ENCODE measurements at places on chromosomes 7 and 10.

GRCh38 chr10:7317786-7318446, 92.9 kb downstream of the SFMBT2 start:
- peak; percentile 51 for DNase-seq

DNA sequence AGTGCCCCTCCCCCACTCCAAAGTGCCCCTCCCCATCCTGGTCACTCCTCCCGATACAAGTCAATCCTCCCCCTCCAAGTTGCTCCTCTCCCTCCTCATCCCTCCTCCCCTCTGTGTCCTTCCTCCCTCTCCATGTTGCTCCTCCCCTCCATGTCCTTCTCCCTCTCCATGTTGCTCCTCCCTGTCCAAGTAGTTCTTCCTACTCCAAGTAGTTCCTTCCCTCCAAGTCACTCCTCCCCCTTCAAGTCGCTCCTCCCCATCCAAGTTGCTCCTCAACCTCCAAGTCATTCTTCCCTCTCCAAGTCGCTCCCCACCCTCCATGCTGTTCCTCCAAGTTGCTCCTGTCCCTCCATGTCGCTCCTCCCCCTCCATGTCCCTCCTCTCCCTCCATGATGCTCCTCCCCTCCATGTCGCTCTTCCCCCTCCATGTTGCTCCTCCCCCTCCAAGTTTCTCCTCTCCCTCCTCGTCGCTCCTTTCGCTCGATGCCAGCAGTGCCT, 8.6 kb upstream of the WBP1L start:
- no peak for DNase-seq

- DNase-seq, result no peak
Measured at GRCh38 chr7:49580000-49580399, 193.4 kb upstream of the VWC2 start.

DNA sequence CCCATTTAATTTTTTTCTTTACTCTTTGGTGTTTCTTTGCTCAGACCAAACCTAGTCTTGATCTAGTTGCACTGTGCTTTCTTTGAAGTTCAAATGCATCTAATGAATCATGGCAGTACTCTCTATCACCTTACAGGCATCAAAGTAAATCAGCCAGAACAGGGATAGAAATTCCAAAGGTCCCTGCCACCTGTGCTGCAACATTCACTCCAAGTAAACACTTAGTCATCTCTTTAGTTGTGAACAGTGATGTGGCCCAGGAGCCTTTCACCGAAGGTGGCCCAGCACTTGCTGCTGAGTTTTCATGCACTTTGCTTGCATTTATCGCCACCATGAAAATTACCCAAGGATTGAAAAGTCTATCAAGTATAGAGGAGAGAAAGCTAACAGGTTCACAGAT, 314.1 kb upstream of the ETV1 start:
- DNase-seq, result no peak

- DNase-seq, result no peak
Measured at GRCh38 chr10:2914741-2915140, 152.6 kb upstream of the PFKP start.

DNA sequence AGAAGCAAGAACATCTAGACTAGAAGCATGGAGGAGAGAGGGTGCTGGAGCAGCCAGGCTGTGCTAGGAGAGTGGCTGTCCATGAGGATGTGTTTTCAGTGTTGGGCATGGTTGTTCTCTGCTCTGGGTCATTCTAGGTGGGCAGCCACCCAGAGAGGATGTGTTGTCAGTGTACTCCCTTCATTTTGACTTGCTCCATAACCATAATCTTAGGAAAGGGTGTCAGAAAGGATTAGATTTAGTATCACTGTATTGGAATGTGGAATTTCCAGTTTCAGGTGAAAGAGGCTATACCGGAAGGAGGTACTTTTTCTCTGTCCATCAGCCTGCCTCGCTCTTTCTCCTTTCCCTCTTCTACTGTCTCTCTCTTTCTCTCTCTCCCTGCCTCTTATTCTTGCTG, 474.5 kb upstream of the PODXL start:
- DNase-seq, result no peak

- DNase-seq, result no peak
Measured at GRCh38 chr7:157306846-157307838, 29.7 kb upstream of the DNAJB6 start.

GRCh38 chr7:88217675-88218428, 2.0 kb downstream of the SRI start:
- peak; percentile 79 for DNase-seq

DNA sequence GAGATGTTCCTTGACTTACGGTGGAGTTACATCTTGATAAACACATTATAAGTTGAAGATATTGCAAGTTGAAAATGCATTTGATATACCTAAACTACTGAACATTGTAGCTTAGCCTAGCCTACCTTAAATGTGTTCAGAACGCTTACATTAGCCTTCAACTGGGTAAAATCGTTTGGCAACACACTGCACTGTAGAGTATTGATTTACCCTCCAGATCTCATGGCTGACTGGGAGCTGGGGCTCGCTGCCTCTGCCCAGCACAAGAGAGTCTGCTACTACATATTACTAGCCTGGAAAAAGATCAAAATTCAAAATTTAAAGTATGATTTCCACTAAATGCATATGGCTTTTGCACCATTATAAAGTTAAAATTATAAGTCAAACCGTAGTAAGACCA, 7.5 kb upstream of the AGR3 start:
- no peak for DNase-seq

DNA sequence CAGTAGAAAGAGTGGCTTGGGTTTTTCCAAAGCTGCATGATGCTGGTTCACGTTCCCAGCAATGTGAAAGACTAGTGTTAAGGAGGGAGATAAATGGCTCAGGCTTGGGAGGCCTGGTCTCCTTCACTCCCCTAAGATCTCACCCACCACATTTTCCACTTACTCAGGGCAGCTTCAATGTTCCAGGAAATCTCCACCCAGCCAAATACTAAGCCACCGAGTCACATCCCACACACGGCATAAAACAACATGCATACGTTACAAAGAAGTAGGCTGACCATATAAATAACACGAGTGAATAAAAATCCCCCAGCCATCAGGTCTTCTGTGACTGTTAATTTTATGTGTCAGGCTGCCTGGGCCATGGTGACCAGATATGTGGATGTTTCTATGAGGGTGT, 303.5 kb downstream of the SFMBT2 start:
- no peak for DNase-seq

DNA sequence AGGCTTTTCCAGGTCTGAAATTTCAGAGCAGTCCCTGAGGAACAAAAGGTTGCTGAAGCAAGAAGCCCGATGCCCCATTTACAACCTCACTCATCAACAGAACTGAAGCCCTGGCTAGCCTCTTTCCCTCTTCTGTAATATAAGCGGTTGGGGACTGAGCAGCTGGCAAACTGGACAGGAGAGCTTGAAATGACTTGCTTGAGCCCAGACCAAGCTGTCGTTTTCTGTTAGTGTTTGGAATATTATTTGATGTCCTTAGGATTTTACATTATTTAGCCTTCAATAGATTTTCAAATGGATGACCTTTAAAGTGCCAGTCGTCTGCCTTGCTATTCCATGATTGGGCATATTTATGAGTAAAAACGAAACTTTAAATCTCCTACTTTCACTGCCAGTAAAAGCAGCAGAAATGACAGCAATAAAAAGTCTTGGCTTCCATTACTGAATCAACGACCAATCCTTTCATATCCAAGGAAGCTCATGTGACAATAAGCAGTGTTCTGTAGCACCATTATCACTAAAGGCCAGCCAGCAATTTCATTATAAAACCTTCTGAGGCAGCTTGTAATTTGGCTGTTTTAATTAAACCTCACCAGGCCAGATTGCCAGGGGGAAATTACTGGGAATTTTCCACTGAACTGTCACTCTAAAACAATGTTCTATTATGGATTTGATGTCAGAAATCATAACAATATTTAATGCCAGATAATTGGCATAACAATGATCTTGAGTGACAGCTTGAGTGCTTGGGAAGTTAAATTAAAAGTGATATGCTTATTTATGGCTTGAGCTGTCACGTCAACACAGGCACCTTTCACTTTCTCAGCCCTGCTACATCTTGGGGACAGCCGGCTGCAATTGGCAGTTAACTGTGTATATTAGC, 85.9 kb downstream of the LSMEM1 start:
- DNase-seq, result no peak
